D721Med (cell line): ENCODE measurements at places on chromosomes 3 and 15.

DNA sequence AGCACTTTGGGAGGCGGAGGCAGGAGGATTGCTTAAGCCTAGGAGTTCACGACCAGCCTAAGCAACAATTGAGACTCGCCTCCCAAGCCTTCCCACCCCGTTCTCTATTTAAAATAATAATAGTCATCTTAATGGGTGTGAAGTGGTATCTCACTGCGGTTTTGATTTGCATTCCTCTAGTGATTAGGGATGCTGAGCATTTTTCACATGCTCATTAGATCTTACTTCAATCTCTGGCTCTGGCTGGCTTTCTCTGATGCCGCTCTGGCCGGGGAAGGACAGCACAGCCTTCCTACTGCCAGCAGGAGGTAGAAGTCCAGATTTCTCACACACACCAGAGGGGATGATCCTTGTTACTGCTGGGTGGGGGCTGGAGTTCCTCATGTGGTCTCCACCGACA, 7.4 kb upstream of the EIF4A2 start:
- no peak for DNase-seq

GRCh38 chr3:17643691-17644090, 98.7 kb downstream of the TBC1D5 start:
- no peak for DNase-seq

DNA sequence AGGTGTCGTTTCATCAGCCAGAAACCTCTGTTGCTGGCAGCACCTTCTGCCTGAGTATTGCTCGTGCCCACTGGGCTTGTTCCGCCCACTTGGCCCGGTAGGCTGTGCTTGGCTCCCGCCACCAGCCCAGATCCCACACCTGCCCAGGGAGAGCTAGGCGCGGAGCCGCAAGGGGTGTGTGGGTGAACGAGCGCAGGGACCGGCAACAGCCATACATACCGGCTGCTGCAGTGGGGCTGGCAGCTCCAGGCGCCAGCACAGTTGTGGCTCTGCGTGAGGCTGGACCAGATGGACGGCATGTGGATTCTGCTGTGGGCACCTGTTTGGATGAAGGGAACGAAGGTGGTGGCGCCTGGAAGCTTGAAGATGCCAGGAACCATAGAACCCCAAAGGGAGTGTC, 331.5 kb upstream of the MCTP2 start:
- DNase-seq: no peak

- no peak for DNase-seq
These were observed 134.1 kb upstream of the COL8A1 start for GRCh38 chr3:99504258-99504657.

- no peak for DNase-seq
These were observed 5.1 kb upstream of the SLC22A13 start for GRCh38 chr3:38260474-38260873.
